ENCODE measurements at places on chromosomes 5 and 9.
A peak's percentile ranks its signal among the peaks of the same experiment; 100 is the strongest.

GRCh38 chr5:127962491-127962890, 121.1 kb upstream of the SLC12A2 start:
- DNase-seq, result no peak

- no peak for DNase-seq
Observed at GRCh38 chr5:142569905-142570304, 116.0 kb downstream of the FGF1 start.

- DNase-seq, result no peak
Observed at GRCh38 chr5:42767491-42768105, 11.0 kb downstream of the CCDC152 start.

- no peak for DNase-seq
Observed at GRCh38 chr5:56607551-56607950, 207.8 kb upstream of the MAP3K1 start.

GRCh38 chr9:137077010-137077747, at the start of gene UAP1L1:
Gene UAP1L1, plus strand, starts transcription at chr9:137077517. Its CDS starts 16 bp downstream, at chr9:137077533.
- DNase-seq, result no peak

GRCh38 chr5:64625678-64626077, 64.6 kb upstream of the SHISAL2B start:
- DNase-seq, result no peak

DNA sequence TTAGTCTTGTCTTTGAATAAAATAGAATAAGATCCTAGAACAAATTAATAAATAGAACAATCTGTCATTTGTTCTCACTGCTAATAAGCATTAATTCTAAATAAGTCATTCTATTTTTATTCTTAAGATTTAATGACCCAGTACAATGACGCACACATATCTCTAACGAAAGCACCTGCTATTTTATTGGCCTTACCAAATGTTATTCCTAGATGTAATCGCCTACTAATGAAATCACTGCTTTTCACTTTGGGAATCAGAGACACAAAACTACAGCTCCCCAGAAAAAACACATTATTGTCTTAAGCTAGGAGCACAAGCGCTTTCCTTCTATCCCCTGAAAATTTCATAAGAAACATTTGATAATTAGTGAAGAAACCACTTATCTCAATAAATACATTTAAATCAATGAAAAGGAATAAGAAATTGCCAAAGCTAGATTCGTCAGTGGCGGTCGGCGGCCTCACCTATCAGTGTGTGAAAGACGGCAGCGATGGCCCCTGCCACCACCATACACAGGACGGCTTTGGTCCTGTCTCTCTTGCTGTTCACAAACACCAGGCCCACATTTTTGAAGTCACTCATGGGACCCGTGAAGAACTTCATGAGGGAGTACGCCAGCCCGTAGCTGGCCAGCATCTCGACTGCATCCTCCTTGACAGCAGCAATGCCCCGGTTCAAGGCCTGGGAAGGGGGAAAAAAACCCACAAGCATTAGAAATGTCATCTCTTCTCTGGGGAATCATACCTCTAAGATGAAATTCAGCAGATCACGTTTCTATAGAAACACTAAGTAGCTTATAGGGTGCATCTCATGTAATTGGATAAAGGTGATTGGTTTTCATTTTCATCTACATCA, 102.8 kb downstream of the ANKH start:
- DNase-seq, result no peak

- no peak for DNase-seq
Observed at GRCh38 chr5:93360436-93361088, 220.5 kb downstream of the NR2F1-AS1 start.

- DNase-seq, result no peak
Observed at GRCh38 chr5:113259034-113259433, 175.8 kb downstream of the TSSK1B start.

DNA sequence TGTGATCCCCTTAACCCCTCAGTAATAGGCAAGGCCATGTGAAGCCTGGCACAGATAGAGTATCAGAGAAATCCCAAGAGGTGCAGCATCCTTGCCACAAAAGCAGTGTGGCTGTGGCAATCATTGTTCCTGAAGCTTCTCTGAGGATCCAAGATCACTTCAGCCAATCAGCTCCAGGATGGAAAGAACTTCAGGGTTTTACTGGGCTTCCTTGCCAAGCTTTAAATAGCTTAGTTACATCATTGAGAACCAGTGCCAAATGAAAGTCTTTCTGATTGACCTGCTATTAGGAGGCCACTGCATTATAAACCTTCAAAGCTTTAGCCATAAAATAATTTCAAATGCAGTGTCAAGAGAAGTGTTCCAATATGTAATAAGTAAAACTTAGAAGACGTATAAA, 430.6 kb downstream of the PIK3R1 start:
- no peak for DNase-seq

GRCh38 chr5:58393716-58394115, 66.2 kb downstream of the PLK2 start:
- no peak for DNase-seq

DNA sequence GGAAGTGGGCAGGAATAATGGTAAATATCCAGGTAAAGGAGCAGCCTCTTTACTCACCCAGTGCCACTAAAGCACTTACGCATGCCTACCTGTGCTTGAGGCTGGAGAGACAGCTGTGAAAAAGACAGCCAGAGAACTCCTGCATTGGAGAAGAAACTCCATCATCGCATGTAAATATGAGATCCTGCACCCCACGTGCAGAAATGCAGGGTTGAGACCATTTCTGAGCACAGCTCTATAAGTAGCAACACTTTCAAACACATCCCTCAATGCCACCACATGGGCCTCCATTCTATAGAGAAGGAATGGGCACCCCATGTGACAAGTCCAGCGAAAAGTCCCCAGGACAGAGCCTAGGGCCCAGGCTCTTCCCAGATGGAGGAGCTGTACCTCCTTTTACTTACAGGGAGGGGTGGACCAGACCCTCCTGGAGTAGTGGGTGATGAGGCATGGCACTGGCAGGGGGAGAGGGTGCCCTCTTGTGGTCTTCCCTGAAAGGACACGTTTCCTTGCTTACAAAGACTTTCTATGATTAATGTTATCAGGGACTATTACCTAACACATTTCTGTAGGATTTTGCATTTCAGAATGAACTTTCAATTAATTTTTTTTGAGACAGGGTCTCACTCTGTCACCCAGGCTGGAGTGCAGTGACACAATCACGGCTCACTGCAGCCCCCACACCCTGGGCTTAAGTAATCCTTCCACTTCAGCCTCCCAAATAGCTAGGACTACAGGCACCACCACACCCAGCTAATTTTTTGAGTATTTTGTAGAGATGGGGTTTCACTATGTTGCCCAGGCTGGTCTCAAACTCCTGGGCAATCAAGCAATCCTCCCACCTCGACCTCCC, 55.3 kb upstream of the IL17B start:
- DNase-seq, result peak; percentile 34

DNA sequence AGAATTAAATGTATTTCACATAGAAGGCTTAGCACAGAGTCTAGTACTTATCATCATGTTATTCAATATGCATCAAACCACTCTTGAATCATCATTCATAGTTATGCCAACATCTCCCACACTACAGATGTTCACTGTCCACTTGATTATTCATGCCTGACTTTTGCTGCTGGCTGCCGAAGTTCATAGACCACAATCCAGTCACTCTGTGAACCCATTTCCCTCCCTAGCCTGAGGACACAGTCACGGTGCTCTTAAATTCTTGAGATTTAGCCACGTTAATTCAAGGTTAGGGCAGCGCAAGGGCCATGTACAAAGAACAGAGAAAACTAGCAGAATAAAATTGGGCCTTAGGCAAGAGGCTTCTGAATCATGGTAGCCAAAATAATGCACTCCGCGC, 32.4 kb downstream of the ABCA1 start:
- no peak for DNase-seq

GRCh38 chr5:123450114-123450513, 26.9 kb upstream of the CEP120 start:
- no peak for DNase-seq

- DNase-seq, result no peak
Observed at GRCh38 chr5:89036704-89037489, 153.9 kb upstream of the MEF2C start.

GRCh38 chr5:149282966-149283332, 11.3 kb downstream of the AFAP1L1 start:
- no peak for DNase-seq

DNA sequence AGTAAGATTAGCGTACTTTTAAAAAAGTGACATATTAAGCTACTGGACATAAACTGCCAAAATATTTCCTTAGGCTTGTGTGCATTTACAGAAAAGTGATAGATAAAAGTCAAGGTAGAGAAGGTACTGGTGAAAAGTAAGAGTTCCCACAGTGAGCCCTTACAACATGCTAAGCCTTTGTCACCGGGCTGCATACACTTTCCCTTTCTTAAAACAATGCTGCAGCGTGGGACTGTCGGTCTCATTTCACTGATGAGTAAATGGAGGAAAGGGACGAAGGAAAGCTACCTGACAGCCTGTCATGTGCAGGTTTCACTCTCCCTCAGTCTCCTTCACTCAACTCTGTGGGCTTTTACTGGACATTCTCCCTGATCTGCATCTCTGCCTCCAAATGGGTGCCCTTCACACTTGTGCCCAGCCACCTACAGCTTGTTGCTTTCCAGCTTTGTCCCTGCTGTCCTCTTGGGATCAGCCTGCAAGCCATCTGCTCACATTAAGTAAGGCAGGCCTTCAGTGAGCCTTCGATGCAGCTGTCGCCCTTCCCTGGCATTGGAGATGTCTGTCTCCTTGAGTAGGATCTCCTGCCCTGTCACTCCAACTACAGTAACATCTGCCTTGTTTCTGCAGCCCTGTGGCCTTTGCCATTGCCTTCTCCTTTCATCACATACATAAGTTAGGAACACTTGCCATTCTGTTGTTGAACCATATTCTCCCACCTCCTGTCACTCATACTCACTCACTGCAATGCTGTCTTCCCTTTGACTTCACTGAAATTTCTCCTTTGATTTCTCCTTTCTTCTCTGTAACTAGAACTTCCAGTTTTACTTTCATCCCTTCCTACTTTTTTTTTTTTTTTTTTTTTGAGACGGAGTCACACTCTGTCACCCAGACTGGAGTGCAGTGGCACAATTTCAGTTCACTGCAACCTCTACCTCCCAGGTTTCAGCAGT, 9.3 kb upstream of the ROPN1L start:
- DNase-seq, result no peak
